ENCODE measurements at places on chromosomes 11 and 22. TPM values are rescaled to one million over a fixed set of nuclear protein-coding genes. Genes with fewer than 3 reads are reported as not detected.
A peak's percentile ranks its signal among the peaks of the same experiment; 100 is the strongest.

GRCh38 chr11:78414321-78415051, 3.1 kb downstream of the GAB2 start:
- no peak overlapping the region for H3K27ac ChIP-seq
- peaks cover 1% of the 10 kb centered on the region for H3K36me3 ChIP-seq
- peaks cover 14% of the 10 kb centered on the region for H3K4me1 ChIP-seq

Gene GRM5
- not detected for total RNA-seq

Gene SEPTIN5
- 0.81 TPM for total RNA-seq

Gene CYP2D6
- total RNA-seq: 1.4 TPM

DNA sequence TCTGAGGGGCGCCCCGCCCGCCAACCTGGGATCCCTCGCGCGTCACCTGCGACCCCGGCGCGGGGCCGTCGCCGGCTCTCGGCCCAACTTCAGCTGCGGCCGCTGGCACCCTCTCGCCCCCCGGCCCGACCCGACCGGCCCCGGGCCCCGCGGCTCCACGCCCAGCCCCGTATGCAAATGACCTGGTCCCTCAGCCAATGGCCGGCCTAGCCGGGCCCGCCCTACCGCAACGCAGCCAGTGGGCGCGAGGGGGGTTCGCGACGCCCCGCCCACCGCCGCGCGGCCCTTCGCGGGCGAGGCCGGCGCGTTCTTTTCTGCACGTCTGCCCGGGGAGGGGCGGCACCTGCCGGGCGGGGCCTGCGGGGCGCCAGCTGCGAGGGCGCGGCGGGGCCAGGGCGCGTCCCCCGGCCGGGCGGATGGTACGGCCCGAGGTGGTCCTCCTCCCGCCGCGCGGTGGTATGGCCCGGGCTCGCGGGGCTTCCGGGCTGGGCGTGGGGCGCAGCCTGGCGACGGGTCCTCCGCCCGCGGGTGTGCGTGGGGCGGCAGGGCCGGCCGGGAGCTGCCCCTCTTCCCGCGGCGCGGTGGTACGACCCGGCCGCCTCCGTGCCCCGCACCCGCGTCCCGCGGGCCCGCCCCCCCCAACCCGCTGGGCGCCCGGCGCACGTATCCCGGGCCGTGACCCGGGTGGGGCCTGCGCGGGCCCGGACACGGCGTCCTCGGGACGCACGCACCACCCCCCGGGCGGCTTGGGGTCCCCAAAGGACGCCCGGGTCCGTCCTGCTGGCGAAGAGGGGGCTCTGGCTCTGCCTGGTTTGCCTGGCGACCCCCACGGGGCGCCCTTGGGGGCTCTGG, 7.7 kb upstream of the PHRF1 start:
- peaks cover 2% of the 10 kb centered on the region for H3K36me3 ChIP-seq
- DNase-seq: peak; percentile 89
- H3K4me1 ChIP-seq: peaks cover 2% of the 10 kb centered on the region
- no peak overlapping the region for H3K27ac ChIP-seq
- peak overlapping the region; percentile 71 for H3K4me3 ChIP-seq

Gene GTSE1
- 39.8 TPM for total RNA-seq

DNA sequence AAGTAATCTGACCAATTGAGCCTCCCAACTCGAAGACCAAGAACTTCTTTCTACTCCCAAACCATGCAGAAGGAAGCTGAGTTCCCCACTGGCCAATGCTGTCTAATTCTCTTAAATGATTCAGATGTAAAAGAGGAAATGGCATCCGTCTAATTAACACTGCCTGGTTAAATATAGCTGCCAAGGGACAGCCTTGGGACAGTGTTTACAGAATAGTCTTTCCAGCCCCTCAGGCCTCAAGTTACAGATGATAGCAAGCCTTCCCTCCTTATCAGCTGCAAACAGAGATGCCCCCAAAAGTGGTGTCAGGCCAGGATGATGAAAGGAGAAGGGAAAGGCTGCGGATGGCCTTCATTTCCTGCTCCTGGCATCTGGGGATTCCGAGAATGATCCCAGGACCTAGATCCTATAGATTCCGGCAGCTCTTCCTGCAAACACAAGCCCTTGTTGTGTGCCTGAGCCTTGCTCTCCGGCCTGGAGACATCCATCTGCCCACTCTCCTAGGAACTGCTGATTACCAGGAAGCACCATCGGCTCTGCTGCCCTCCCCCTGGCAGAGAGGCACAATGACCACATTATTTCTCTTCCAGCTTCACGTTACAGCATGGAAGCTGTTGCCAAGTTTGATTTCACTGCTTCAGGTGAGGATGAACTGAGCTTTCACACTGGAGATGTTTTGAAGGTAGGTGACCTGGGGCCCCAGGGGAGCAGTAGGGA, 13.5 kb upstream of the TMA7B start:
- peak overlapping the region; percentile 95 for H3K27ac ChIP-seq
- H3K36me3 ChIP-seq: peaks cover 3% of the 10 kb centered on the region
- DNase-seq: no peak
- peaks cover 99% of the 10 kb centered on the region for H3K4me1 ChIP-seq
- H3K27me3 ChIP-seq: no peaks in the 10 kb centered on the region
- H3K4me3 ChIP-seq: peak overlapping the region; percentile 53

Gene TRPM5
- total RNA-seq: not detected

Gene C1QTNF4
- not detected for total RNA-seq

Gene ZFTA
- 0.91 TPM for total RNA-seq

All from activated naive CD4-positive, alpha-beta T cell treated with anti-CD3 and anti-CD28 coated beads for 36 hours (primary cell).